ENCODE measurements at places on chromosomes 3 and 15.

- DNase-seq, result no peak
These were observed 391.2 kb upstream of the NECTIN3 start for GRCh38 chr3:110680450-110680849.

GRCh38 chr3:129003578-129004112 lies 2.5 kb downstream of the EFCC1 start:
- DNase-seq, result no peak

- DNase-seq, result no peak
These were observed 32.2 kb downstream of the SQOR start for GRCh38 chr15:45667002-45667401.

GRCh38 chr3:133490468-133491351 lies 82.8 kb upstream of the CDV3 start:
- DNase-seq, result no peak

GRCh38 chr15:70410371-70410985 lies 312.8 kb upstream of the TLE3 start:
- no peak for DNase-seq

DNA sequence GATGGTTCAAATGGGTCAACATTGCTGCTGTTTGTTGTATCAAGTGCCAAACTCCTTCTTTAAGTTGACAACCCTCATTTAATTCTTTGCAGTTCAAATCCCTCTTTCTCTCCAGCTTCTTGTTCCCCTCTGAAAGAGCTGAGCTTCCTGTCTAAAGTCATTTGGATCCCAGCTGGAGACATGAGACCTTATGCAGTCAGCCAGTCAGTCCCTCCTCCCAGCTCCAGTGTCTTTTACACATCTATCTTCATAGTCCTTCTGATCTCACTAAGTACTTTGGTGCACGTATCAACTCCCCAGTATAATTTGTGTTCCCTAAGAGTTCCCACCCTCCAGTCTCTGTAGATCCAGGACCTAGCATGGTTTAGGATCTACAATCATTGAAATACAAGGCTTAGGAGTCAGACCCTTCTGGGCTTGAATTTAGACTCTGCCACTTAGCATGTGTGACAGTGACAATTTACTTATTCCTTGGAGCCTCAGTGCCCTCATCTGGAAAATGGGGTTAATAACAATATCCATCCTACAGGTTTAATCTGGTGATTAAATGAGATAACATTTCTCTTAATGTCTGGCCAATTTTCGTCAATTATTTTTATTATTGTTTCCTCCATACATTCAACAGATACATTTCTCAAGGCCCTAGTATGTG lies 102.8 kb upstream of the SEMA6D start:
- DNase-seq, result no peak

DNA sequence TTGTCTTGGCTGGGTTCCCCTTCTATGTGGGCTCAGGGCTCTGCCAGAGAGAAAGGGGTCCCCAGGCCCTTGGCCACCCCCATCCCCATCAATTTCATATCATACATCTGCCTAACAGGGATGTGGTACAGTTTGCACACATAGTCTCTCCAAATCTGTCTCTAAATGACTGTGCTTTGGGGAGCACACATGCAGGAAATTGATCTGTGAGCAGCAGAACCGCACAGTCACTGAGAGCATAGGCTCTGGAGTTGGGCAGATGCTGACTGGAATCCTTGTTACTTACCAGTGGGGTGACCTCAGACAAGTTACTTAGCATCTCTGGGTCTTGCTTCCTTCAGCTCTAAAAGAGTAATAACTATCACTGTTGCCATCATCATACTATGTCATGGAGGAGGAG lies 273.9 kb downstream of the ABHD5 start:
- no peak for DNase-seq

DNA sequence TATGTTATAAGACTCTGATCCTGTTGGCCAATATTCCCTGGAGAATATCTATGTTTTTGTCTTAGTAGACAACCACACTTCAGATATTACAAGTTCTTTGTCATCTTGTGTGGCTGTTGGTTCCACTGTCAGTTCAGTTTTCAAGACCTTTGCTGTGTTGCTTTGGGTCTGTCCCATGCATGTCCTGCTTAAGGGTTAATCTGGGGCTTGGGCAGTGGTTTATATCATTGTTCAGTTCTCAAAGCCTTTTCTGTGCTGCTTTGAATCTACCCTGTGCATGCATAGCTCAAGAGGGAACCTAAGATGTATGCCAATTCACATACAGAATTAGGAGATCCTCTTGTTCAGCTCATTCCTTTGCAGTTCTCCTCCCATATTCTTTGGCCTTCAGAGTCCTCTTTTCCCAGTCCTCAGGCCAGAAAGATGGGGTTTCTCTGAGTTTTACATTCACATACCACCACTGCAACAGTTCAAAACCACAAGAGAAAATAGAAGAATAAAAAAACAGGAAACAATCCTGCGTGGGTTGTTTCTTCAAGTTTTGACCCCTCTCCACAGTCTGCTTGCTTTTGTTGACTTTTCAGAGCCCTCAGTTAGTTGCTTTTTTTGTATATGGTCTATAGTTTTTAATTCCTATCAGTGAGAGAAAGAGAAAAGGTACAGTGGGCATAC lies 21.6 kb downstream of the BUB1B start:
- DNase-seq, result no peak

GRCh38 chr15:76062286-76062685 lies 2.5 kb downstream of the TMEM266 start:
- DNase-seq, result no peak

DNA sequence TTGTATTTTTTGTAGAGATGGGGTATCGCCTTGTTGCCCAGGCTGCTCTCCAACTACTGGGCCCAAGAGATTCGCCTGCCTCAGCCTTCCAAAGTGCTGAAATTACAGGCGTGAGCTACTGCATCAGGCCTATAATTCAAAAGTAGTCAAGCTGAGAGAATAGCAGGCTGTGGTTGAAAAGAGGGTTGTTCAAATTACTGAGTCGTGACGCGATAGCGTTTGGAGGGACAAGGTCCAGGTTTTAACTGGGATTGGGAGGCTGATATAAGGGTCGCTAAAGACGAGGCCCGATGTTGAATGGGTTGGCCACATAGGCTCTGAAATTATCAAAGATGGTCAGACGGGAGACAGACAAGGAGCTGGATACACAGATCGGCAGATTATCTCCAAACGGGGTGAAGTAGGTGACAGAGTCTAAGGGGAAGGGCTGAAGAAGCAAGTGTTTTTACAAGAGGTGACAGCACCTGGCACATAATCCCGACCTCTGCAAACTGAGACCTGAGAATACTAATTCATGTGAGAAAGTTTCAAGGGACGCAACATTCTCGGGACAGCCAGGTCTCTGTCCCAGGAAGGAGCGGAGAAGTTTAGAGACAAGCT lies 759 bp upstream of the ARID3B start:
- DNase-seq, result no peak

GRCh38 chr3:186194451-186194811 lies 85.5 kb upstream of the ETV5 start:
- no peak for DNase-seq

DNA sequence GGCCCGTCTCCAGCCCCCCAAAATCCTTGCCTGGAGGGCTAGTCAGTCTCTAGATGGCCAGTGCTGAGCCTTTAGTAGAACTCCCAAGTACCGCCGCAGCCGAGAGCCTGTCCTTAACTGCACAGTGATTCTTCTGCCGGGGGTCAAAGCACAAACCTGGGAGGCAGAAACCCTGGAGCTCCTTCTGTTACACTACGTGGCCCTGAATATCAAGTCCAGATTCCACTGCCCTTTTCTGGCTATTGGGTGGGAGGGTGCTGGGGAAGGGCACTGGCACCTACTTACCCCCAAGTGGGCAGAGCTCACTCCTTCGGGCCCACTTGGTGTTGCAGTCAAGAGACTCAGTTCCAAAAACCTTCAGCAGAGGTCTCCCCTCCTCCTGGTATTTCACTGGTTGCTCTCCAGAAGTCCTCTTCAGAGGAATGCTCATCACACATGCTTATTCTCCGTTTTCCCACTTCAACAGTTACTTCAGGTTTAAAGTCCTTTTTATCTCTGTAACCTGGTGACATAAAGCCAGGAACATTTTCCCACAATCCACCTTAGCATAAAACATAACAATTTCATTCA lies 10.8 kb downstream of the PDHB start:
- DNase-seq, result no peak

DNA sequence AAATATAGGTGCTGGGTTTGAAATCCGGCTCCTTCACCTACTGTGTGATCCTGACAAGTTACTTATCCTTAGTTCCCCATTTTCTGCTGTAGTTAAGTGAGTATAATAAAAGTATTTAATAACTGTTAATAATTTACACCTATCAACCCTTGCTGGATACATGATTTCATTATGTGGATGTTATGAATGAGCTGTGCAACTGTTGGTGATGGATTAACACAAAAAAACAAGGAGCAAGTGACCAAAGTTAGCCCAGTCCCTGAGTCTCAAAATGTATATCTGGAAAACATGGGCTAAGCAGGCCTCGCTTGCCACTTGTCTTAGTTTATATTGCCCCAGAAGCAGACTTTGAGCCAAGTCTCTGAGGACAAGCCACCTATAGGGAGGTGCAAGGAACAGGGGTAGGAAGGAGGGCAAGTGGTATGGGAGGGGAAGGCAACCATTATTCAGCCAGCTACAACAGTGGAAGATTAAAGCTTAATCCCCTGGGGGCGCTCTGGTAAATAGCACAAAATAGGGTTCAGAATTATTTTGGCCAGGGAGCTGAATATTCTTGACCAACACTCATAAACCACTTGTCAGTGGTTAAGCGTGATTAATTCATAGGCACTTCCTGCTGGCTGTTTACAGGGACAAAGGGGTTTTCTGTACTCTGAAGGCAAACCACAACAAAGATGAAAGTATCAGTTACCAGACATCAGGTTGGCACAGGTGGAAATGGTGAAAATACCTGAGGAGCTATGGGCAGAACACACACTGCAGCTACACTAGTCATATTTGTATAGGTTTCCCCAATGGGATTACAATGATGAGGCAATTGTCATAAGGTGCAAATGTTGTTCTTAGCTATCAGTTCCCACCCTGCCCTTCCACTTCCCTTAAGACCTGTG lies 76.2 kb downstream of the TRIM42 start:
- DNase-seq, result no peak

GRCh38 chr15:50219820-50220219 lies 37.8 kb downstream of the SLC27A2 start:
- DNase-seq, result no peak

GRCh38 chr3:144119633-144120032 lies 148.0 kb downstream of the DIPK2A start:
- no peak for DNase-seq

DNA sequence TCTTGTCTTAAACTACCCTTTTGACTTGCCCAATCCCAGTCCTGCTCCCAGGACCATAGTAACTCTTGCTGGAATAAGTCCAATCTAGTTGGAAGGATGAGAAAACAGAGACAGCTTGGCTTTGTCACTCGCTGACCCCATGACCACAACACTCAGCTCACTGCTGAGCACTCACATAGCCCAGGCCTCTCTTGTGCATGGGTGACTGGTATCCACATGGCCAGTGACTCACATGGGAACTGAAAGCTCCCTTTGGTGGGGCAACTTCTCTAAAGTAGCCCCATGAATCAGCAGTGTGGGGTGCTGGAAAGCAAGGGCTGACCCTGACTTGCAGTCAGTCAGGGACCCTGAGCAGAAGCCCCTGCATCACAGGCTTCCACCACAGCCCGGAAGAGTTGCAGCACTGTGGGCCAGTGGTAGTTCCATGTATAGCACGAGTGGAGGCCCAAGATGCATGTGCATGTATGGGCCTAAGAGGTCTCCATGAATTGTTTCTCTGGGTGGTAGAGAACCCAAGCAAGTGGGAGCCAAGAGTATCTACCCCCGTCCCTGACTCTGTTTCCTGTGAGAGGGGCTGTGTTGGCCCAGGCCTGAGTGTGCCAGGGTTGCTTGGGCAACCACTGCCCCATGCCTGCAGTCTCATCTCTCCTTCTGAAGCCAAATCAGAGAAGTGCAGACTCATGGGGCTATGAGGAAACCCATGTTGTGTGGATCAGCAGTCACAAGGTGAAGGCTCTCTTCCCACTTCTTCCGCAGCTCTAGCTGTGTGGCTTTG lies 62.1 kb upstream of the XCR1 start:
- no peak for DNase-seq

DNA sequence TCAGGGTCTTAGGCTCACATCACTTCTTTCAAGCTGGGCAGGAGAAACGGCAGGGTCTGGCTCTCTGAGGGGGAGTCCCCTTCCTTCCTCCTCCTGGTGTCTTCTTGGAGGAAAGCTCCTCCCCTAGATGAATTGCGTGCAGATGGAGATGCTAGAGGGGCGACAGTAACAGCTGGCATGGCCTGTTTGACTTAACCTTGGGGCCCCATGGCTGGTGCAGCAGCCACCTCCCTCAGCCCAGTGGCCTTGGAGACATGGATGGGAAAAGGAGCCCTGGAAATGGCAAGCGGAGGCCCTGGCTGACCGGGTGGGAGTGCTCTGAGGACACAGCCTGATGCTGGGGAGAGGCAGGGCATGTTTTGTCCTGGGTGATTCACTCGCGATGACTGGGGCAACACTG lies 20.2 kb downstream of the PAK6 start:
- DNase-seq, result no peak

- DNase-seq, result no peak
These were observed 68.2 kb downstream of the EFCAB12 start for GRCh38 chr3:129360171-129360611.

DNA sequence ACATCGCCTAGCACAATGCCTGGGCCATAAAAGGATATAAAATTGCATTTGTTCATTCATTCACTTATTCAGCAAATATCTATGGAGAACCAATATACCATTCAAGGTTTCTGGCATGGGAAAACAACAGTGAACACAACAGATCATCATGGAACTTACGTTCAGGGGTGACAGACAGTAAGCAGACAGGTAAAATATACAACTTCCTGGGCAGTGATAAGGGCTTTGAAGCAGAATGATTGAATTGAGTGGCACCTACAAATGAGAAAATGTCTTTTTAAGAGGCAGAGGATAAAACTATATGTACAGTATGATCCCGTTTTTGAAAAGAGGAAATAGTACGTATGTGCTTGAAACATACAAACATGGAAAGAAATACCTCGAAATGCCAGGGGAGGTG lies 39.2 kb downstream of the CMTM7 start:
- DNase-seq, result no peak

- DNase-seq, result no peak
These were observed 425.6 kb downstream of the NR2F2 start for GRCh38 chr15:96756146-96756545.

DNA sequence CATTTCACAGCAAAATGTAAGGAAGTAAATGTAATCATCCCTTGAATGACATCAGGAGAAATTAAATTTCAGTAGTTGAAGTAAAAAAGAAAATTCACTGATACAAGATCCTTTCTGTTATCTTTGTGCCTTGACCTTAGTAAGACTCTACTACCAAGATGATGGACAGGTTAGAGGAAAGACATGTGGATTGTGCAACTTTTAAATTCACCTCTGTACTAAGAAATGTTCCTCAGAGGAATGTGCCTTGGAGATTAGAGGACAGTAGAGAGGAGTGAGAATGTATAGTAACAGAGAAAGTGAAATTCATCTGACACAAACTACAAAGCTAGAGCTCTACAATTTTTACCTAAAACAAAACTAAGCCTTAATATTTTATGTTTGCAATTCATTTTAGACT lies 375.3 kb downstream of the PLOD2 start:
- no peak for DNase-seq

GRCh38 chr3:150925751-150926201 lies 20.5 kb upstream of the MINDY4B start:
- DNase-seq, result no peak

GRCh38 chr3:194749631-194750490 lies 64.2 kb downstream of the FAM43A start:
- DNase-seq, result no peak
